ENCODE measurements at places on chromosomes 1 and 21.

- no peak for DNase-seq
Observed at GRCh38 chr21:37000381-37000780, 6.1 kb upstream of the RIPPLY3 start.

DNA sequence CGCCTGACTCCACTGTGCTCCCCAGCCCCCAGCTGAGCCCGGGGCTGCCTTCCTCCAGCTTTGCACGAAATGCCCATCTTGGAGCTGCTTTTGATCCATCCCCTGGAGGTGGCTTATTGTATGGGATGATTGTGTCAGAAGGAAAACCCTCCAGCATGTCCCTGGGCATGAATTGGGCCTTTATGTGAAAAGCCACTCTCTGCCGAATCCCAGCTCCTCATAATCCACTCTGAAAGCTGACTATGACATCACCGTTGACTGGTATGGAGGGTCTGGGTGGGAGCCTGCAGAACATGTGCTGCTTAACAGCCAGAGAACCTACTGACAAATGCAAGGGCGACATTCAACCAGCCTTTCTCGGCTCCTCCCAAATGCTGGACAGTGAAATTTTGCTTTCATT is 74.6 kb downstream of the NENF start:
- no peak for DNase-seq

GRCh38 chr1:53967409-53968124 is 21.4 kb downstream of the LRRC42 start:
- DNase-seq: no peak

DNA sequence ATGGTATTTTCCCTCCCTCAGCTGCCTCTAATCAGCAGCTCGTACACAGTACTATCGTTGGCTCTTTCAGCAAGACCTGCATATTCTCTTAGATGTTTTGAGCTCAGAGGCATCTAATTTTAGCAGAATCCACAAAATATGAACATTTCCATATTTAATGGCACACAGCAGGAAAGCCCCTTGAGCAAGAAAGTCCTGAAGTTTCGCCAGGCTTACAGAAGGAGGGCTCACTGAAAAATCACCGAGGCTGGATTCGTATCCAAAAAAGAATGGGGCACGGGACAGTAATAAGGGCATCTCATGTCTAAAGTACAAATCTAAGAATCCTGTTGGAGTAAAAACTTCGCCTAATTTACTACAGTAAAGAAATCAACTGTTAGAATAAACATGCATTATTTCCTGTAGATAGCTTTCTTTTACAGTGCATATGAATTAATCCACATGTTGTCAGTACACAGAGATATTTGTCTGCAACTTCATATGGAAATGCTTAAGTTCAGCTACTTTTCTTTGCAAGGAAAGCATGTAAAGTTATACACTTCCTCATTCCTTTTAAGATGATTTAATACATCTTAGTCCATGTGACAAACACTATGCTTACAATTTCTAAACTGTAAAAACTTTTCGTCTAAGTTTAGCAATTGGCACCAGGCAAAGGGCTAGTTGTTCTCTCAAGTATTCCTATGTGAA is 1205.3 kb upstream of the ADGRL4 start:
- DNase-seq: peak; percentile 61

- no peak for DNase-seq
Observed at GRCh38 chr21:41086569-41086968, 81.4 kb upstream of the BACE2 start.

DNA sequence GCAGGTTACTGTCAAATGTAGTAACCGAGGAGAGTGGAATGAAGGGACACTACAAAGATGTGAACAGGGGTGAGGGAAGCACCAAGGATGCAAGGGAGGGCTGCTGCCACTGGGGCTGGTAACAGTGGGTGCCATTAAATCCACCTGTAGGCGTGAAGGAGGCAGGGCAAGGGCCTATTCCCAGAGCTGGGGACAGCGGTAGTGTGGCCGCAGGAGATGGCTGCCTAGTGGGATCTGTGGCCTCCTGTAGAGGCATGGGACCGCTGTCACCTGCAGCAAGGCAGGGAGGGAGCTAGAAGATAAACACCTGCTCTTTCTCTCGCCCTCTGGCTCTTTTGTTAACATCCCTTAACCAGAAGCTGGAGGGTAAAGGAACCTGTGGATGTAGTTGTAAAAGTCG is 80.5 kb upstream of the CNIH3 start:
- DNase-seq: no peak
